Stimulated activated CD8-positive, alpha-beta memory T cell treated with anti-CD3 and anti-CD28 coated beads, Interleukin-7, amount 100 ng/mL, for 48 hours (primary cell): ENCODE measurements at places on chromosomes 1 and 21.

GRCh38 chr1:41313661-41314131, 47.5 kb upstream of the FOXO6 start:
- no peak for DNase-seq

DNA sequence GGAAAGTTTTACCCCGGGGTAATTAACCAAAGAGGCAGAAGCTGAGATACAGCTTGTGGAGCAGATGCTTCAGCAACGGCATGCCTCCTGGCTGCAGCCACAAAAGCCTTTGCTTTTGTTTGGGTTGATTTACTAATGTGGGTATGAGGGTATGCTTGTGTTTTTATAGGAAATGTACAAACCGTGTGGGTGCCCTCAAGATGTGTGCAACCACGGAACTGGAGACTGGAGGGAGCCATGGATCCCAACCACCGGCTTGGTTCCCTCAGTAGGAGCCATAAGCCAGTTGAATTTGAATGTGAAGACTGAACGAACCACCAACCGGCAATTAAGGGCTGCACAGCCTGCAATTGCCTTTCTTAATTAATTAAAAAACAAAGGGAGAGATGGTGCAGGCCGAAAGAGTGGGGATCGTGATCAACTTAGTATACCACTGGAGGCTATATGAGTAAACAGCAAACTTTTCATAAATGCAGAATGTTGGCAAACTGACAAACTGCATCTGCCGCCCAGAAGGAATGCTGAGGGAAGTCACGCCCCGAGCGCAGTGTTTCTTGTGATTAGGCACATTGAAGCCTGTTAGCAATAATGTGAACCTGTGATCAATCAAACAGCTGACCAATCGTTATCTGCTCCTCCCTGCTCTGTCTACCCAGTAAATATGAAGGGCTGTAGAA, 104.1 kb downstream of the DISP1 start:
- DNase-seq = no peak

DNA sequence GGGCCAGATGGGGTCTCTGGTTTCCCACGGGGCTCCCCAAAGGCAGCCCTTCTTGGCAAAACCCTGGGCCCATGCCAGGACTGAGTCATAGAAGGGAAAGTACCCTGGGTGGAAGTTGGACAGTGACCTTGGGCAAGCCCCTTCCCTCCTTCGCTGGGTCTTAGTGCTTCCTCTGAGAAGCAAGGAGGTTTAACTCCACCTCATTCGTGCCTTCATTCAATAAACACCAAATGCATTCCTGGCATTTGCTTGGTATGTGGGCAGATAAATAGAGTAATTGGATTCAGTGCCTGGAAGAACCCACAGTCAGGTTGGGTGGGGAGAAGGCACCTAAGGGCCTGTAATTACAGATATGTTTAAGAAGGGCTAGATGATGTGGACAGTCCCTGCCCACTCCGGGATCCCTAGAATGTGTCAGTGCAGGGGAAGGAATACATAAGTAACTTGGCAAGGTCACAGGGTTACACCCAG, 36.3 kb upstream of the CITED4 start:
- DNase-seq = no peak

- no peak for DNase-seq
Observed at GRCh38 chr1:179875596-179876299, 1.9 kb downstream of the TOR1AIP2 start.

- no peak for DNase-seq
Observed at GRCh38 chr1:35561297-35561971, 3.8 kb downstream of the NCDN start.

DNA sequence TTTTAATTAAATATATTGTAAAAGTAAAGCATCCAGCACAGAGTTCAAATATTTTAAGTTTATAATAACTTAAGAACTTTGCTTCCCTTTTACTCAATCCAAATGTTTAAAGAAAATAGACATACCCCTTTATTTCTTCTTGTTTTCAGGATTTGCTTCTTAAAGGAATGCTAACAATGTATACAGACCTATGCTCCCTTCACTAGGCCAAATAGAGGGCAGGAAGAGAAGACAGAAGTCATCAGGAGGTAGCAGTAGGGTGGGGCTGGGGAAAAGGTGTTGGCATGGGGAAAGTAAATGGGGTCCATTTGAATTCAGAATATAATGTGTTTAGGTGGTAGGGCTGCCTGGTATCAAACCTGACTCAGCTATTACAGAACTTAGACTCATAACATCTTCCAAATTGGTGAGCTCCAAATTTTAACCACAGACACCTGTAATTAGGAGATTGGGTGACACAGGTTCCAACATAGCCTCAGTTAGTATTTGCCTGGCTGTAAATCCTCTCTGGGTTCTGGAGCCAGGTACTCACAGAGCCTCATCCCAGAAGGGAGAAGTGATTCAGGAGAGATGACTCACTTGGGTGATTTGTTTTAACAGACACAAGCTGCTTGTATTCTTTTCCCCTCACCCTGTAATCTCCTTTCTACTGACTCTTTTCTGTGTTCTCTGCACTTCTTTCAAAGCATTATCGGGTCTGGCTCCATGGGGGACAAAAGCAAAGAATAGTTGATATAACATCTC, 60.1 kb upstream of the DUSP10 start:
- DNase-seq = no peak

GRCh38 chr1:26945728-26946127, 14.5 kb downstream of the KDF1 start:
- DNase-seq = no peak

DNA sequence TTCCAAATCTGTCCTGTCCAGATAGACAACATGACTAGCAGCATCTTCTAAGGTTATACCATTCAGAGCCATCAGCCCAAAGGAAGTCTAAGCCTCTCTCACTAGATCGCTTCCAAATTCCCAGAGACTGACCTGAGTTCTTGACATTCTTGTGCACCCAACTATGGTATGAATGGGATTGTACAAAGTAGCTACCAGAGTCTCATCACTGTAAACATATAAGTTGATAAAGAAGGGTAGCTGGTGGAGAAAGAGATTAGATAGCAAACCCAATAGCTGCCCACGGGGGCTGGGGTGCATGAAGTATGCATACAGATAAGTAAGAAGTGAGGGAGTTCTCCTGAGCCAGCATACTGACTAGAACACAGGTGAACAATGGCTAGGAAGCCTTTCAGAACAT, 180.0 kb downstream of the PLPP3 start:
- no peak for DNase-seq

- DNase-seq = no peak
Observed at GRCh38 chr1:209319549-209319948, 264.0 kb upstream of the CAMK1G start.

GRCh38 chr1:176888471-176889032, 276.0 kb downstream of the ASTN1 start:
- DNase-seq = no peak

- DNase-seq = no peak
Observed at GRCh38 chr21:16291296-16291695, 561.5 kb downstream of the USP25 start.

GRCh38 chr1:44545961-44546360, 128.3 kb downstream of the TMEM53 start:
- no peak for DNase-seq

DNA sequence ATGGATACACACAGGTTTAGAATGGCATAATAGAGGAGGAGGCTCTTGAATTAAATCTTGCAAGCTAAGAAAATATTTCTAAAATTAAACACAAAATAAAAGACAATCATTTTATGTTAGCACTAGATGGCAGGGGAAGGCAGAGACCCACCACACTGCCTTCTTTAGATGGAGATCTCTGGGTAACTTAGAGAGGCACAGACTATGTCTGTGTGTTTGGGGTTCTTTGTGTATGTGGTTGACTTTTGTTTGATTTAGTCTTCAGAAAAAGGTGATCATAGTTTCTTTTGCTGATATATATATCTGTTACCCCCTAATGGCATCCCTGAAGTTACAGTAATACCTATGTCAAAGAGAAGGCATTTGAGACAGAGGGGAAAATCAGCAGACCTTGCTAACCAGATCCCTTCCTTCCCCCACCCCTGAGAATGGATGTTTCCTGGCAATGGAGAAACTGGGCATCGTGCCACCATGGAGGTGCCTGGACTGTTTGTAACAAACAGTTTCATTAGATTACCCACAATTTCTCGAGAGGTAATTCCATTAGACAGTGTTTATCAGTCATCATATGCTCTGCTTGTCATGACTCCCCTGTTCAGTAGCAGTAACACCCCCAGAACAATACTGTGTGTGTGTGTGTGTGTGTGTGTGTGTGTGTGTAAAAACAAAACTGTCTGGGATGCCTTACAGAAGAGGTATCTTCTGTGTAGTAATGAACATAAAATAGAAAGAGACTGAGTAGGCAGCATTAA, 228.3 kb upstream of the DEPDC1 start:
- no peak for DNase-seq

DNA sequence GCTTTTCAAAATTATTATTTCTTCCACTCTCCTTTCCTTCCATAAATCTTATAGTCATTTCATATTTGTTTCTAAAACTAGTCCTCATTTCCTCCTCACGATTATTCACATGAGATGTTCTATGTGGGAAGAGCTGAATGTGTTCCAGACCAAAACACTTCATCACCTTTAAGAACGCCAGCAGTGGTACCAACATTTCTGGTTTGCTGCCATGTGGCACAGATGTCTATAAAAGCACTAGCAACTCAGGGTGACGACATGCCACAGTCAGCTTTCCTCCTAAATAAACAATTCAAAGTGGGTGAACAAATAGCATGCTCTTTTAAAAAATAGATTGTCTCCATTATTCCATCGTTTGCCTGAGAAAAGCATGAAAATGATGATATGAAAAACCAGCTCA, 1217.8 kb upstream of the ADGRL2 start:
- no peak for DNase-seq

DNA sequence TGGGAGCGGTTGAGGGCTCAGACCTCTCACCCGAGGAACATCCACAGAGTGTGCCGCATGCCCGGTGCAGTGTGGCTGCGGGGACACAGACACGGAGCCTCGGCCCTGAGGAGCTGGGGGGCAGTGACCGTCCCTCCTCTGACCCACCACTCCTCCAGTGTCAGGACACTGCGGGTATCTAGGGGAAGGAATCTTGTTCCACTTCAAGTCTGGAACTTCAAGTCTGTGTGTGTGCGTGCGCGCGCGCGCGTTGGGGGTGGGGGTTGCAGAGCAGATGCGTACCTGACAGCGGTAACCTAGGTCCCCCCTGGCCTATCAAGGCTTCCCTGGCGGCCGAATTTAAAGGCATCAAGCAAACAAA, 17.3 kb downstream of the PCSK9 start:
- DNase-seq = no peak

GRCh38 chr1:178180405-178180804, 86.5 kb downstream of the RASAL2 start:
- no peak for DNase-seq

GRCh38 chr1:219686171-219686570, 73.3 kb upstream of the ZC3H11B start:
- no peak for DNase-seq

DNA sequence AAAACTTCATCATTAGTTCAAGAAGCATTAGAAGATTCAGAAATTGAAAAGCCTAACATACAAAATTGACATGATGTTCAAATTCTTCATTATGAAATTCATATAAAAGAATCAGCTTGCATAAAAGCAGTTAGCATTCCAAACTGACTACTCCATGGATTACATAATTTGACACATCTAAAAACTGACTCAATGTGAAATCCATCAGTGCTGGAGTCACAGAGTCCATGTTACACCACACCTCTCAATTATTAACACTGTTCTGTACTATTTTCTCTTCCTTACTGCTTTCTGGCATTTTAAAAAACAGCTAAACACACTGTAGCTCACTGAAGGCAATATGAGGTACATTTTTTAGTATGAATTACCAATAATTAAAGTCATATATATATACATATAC, 28.0 kb downstream of the ARHGAP29 start:
- no peak for DNase-seq

- no peak for DNase-seq
Observed at GRCh38 chr1:62058956-62059355, 135.7 kb upstream of the L1TD1 start.

DNA sequence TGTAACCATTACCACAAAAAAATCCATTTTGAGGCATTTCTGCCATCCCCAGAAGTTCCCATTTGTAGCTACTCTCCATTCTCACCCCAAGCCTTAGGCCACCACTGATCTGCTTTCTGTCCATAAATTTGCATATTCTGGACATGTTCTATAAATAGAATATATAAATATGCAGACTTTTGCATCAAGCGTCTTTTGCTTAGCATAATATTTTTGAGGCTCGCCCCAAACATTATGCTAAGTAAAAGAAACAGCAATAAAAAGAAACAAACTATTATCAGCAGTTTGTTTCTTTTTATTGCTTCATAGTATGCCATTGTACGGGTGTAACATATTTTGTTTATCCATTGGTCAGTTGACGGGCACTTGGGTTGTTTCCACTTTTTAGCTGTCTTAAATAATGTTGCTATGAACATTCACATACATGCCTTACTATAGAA, 7.9 kb downstream of the TFAP2E start:
- no peak for DNase-seq
